ENCODE measurements at places on chromosomes 2 and 18. TPM values are rescaled to one million over a fixed set of nuclear protein-coding genes. Genes with fewer than 3 reads are reported as not detected.

DNA sequence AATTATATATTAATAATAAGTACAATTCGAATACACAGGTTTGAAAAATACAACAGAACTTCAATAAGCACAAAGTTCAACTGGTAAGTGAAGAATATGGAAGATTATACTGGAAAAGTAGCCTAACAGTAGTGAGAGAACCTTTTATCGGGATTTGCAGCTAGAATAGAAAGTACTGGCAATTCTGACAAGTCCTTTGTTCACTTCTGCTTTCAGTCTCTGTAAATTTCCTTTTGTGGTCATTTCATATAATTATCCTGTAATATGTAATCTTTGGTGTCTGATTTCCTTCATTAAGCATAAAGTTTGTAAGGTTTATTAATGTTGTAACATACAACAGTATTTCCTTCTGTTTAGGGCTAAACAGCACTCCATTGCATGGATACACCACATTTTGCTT lies 67.2 kb downstream of the CUL3 start:
- no peak for DNase-seq

DNA sequence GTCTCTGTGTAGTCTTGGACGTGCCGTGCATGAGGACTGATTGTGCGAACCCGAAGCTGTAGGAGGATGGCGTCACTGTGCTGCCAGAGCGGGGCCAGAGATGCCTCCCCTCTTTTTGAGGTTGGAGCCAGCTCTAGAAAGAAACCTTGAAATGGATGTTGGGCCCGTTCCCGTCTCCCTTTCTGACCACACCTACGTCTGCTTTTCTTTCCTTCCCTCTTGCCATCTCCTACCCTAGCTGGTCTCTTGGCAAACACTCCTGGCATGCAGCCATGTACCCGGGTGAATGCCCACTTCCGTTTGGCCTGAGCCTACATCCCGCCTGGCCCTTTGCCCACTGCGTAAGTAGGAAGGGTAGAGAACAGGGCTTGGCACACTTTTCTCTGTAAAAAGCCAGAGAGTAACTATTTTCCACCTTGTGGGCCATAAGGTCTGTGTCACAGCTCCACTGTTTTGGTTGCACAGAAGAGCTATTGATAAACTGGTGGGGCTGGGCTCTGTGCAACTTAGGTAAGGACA lies 37.4 kb downstream of the SH3BP4 start:
- DNase-seq, result peak; percentile 73

GRCh38 chr18:47160256-47160655 lies 10.0 kb upstream of the HDHD2 start:
- DNase-seq, result no peak

- peak; percentile 6 for DNase-seq
Measured at GRCh38 chr2:209208211-209208610, 215.6 kb upstream of the MAP2 start.

Gene LIMS2
- total RNA-seq, result 0.51 TPM
